Type B pancreatic cell (in vitro differentiated cells): ENCODE measurements at places on chromosomes 5 and 9. TPM values are rescaled to one million over a fixed set of nuclear protein-coding genes. Genes with fewer than 3 reads are reported as not detected.

GRCh38 chr5:79971156-79971555, 19.9 kb downstream of the MTX3 start:
- no peak for DNase-seq

NR5A1 gene
- total RNA-seq: 0.12 and 0.26 TPM in 2 replicates

- no peak for DNase-seq
Measured at GRCh38 chr5:9409413-9409960, 136.4 kb downstream of the SEMA5A start.

DNA sequence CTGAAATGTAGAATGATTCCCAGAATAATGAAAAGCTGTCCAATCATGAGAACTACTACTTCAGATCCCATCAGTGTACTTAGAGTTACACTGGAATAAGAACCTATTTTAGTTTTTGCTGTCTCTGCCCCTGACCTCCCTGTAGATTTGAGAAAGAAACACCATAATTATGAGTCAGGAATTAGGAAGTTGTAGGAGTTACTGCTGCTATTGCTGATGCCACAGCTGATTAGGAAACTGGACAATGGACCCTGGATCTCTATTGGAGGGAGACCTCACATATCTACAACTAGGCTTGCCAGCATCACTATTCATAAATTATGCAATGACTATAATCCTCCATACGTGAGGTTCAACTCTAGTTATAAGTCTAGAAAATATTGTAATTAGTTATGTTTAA, 48.8 kb upstream of the EDIL3 start:
- DNase-seq: no peak

DNA sequence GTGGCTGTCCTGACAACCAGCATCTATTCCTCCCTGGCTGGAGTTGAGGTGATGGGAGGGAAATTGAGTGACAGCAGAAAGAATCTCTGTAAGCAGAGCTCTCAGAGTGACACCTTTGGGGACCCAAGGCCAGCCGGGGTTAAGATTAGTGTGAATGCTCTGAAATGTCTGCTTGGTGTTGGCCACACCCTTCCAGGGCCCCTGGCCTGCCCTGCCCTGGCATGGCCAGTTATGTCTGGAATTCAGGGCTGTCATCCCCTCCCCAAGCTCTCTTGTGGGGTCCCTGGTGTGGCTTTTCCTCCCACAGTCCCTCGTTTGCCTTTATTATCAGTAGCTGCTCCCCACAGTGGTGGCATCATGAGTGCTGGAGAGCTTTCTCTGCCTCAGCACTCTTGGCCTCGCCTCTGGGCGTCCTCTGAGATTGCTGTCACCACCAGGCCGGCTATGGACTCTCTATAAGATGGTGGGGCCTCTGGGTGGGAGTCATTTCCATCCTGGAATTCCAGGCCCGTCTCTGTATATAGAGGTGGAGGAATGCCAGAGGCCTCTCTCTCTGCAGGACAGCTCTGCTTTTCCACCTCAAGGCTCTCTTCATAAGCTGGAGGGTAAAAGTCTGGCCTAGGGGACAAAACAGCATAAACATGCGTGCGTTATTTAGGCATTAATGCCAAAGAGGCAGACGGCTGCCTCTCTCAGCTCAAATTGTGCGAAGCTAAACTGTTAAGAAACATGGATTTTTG, 3.6 kb downstream of the TMEM252 start:
- DNase-seq: no peak

SPATA31C1 gene
- 0.07 TPM in 1 of 2 replicates, not detected in the other for total RNA-seq

C9orf50 gene
- total RNA-seq: not detected in 2 replicates
